ENCODE measurements at places on chromosomes 16 and 17.

- DNase-seq = peak; percentile 26
These were observed 67.6 kb downstream of the ASIC2 start for GRCh38 chr17:33225509-33225908.

- no peak for DNase-seq
These were observed 12.6 kb downstream of the GALK1 start for GRCh38 chr17:75752405-75752709.

GRCh38 chr17:57356153-57356718 lies 99.9 kb downstream of the MSI2 start:
- DNase-seq = no peak

DNA sequence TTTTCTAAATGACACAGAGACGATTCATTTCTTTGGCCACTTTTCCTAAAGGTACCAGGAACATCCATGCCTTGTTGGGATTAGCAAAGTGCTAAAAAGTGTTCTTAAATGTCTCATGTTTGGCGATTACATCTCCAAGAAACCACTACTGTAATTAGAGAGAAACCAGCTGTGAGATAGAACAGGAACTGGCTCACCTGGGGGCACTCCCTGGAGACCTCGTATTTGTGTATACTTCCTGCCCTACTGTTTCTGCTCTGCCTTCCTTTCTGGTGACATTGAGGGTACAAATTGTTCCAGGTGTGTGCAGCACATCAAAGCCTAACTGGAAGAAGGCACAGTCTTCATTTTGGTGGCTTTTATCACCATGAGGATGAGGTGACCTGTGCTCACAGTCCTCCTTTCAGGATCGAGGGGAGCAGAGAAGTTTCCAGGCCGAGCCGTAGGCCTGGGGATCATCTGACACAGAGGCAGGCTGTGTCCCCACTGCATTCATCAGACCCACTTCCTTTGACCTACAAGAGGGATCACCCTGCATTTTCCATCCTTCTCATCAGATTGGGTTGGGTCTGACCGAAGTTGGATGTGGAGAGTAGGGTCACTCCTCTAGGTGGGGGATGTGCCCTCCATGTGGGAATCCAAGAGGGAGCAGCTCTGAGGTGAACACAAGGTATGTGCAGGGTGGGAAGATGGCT lies 23.7 kb downstream of the CCL4 start:
- DNase-seq = no peak

DNA sequence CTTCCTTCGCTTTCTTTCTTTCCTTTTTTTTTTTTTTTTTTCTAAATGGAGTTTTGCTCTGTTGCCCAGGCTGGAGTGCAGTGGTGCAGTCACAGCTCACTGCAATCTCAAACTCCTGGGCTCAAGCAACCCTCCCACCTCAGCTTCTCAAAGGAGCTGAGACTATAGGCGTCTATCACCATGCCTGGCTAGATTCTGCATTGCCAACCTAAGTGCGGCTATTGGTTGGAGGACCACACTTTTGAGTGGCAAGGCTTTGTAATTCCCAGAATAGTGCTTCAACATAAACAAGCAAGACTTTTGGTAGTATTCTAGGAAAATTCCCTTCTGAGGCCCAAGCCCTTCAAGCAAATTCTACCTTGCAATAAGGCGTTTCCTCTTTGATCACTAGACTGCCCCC lies 107.8 kb downstream of the YPEL2 start:
- no peak for DNase-seq

GRCh38 chr16:23026784-23027362 lies 122.4 kb downstream of the USP31 start:
- DNase-seq = no peak

- DNase-seq = peak; percentile 85
These were observed at the start of gene IFI35 for GRCh38 chr17:43006639-43007551. Gene IFI35 (plus strand): TSS chr17:43006784. CDS start chr17:43006948, 164 bp downstream.

Measured in left ventricle myocardium inferior (tissue), 1 donor.